Fibroblast of skin of back (primary cell): ENCODE measurements at places on chromosomes 11 and 22.

- DNase-seq: peak; percentile 81
Measured at GRCh38 chr11:73982595-73982989, at the start of gene UCP2. Gene UCP2, minus strand, starts transcription at chr11:73982843. Its CDS starts 4,465 bp downstream, at chr11:73978378.

GRCh38 chr22:49543876-49544275 lies 283.8 kb downstream of the BRD1 start:
- no peak for DNase-seq

DNA sequence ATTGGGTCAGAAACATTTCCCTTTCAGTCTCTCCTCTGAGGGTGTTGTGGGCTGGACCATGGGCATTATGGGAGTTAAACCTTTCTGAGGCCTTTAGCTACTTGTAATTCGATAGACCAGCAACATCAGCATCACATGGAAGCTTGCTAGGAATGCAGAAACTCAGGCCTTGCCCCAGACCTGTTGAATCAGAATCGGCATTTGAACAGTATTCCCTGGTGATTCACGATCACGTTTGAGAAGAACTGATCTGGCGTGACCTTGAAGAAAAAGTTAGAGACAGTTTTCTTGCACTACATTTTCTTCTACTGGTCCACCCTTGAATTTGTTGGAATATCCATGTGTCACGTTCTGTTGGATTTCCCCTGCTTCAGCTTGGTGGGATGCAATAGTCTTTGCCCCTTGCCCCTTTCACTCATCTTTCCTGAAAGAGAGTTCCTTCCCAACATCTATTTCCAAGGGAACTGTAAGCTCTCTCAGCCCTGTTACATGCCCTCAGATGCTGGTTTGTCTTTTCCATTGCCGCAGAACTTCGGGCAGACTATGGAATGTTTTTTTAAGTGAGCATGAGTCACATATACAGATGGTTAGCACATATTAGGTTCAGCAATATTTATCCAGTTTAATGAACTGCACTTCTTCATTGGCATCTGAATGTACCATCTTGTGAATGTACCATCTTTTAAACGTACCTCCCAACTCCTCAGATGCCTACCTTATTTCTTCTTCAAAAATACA lies 23.9 kb downstream of the EHF start:
- peak; percentile 88 for DNase-seq

GRCh38 chr11:133726542-133726941 lies 118.8 kb downstream of the SPATA19 start:
- no peak for DNase-seq

DNA sequence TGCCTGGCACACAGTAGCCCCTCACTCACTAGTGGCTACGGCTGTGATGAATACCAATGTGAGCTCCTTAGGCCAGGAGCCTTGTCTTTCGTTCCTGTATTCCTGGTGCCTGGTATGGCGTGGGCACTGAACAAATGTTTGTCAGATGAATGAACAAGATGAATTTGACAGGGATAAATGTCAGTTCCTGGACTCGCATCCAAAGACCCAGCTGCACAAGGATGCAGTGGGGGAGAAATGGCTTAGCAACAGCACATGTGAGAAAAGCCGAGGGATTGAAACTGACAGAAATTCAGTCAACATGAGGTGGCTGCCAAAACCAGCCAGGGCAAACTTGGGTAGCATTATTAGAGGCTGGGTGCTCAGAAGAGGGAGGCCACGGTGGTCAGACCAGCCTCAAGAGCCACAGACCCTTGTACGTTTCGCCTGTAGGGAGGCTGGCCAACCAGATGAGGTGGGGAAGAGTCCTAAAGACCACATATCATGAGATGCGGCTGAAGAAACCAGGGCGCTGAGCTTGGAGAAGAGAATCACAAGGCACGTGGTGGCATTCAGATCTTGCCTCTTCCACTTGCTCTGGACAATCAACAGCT lies 7.7 kb upstream of the SLC22A8 start:
- no peak for DNase-seq

DNA sequence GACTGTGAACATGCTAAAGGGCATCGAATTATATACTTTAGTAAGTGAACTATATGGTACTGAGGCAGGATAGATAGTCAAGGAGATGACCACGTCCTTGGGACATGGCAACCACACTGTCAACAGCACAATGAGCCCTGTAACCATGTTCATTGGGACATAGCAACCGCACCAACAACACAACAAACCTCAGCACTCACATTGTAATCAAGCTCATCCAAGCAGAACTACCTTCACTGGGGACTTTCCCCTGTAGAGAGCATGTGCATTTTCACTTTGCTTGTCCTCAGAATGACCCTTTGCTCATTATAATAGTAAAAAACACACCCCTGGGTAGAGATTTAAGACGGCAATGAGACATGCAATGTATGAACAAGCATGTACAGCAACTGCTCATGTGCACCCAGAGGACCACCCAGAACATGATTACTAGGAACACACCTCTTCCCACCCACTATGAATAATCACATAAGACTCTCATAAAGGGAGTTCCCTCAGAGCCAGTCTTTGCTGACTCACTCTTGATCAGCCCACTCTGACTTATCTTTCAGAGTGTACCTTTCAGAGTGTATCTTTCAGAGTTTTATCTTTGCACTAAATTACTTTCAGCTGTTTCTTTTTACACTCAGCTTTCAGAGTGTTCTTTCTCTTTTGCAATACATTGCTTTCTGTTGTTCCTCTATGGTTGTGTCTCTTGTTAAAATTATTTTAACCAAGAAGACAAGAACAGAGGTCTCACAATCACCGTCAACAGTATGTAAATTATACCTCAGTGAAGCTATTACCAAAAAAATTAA lies 4.1 kb upstream of the PLAAT2 start:
- peak; percentile 87 for DNase-seq

DNA sequence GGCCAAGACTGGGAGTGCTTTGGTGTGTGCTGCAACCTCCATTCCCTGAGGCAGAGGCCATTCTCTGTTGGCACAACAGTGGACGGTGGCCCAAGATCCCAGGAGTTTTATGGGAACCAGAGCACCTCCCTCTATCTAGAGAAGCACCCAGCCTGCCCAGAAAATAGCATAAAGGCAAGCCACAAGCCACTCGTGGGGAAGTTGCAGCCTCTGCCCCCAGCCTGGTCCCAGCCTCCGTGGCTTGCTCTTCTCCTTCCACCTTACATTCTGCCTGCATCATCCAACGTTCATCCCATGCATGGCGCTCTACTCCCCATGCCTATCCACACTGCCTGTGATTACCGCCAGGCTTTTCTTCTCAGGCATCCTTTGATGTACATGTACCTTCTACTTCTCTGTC lies 15.8 kb downstream of the IL17RA start:
- no peak for DNase-seq

GRCh38 chr11:2699531-2700414 lies at the start of gene KCNQ1OT1:
Gene KCNQ1OT1, minus strand, starts transcription at chr11:2699994.
- peak; percentile 91 for DNase-seq

GRCh38 chr11:1348796-1349326 lies 39.4 kb upstream of the TOLLIP start:
- no peak for DNase-seq

GRCh38 chr11:61637277-61637676 lies 42.9 kb upstream of the DAGLA start:
- no peak for DNase-seq

DNA sequence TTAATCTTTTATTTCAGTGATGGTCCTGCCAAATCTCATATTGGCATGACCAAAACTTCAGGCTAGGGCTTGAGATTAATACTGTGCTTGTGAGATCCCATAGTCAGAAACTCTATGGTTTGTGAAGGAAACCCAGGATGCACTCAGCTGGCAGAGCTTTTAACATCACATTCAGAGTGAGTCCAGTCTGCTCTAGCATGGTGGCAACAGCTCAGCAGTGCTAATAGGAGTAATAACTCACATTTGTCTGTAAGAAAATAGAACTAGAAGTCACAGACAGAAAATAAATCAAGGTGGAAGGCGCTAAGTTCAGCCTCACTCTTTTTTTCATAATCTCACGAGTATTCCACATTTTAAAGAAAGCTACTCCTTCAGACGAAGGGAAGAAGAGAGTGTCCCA lies 549.3 kb upstream of the TENM4 start:
- no peak for DNase-seq

DNA sequence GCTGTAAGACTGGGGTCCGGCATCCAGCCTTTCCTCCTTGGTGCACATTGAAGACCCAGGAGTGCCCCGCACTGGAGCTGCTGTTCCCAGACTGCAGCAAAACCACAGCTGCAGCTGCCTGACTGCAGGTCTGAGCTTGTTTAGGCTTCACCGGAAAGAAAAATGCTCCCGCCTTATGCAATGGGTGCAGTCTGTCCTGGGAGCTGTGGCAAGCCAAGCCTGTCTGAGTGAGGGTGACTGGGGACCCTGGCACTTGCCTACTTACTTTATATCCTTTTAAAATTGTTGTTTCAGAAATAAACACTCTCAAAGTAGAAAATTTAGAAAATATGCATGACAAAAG lies 23.3 kb upstream of the CD44 start:
- no peak for DNase-seq

DNA sequence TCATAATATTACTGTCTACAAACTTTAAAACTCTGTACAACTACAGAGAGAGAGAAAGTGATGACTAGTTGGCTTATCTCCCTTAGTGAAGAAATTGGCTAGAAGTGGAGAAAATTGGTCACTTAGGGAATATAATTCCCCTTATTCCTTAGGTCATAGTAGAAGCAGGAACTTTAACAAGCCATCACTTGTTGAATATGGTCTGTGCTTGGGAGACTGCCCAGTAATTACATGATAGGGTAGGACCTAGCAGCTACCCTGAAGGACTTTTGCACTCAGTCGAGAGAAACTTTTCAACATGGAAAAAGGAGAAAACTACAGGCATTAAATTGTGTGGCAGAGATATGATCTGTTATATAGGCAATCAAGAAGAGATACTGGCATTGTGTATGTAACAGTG lies 576.5 kb upstream of the CCDC90B start:
- no peak for DNase-seq

DNA sequence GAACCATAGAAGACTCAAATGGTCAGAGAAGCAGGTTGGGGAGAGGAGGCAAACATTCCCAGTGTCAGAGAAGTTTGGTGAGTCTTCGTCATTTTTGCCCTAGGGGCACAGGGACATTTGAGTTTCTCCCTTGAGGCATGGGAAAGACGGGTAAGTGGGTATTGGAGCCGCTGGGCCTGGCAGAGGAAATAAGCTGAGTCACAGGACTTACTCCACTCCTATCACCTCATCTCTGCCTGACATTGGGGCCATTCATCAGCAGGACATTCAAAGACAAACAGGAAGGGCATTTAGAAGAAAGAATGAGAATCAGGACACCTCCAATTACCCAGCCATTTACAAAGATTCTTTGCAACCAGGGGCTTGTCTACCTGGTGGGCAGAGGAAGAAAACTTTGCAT lies 100.7 kb upstream of the SEZ6L start:
- DNase-seq: no peak

DNA sequence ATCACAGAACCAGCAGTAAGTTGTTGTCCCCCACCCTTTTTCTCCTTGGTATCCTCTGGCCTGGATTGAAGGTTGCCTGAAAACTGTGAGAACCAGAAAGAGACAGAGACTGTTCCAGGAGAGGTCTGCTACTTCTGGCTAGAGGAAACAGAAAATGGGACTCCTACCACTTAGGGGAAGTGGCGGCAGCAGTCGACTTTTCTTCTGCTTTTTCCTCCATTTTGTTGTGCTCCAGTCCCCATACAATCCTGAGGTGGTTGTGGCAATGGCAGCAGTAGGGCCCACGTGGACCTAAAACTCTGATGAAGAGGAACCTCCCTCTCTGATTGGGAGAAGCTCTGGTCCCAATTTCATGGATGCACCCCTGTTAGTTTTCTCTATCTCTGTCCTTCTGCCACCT lies 76.0 kb upstream of the SORL1 start:
- no peak for DNase-seq
